ENCODE measurements at places on chromosomes 6 and 20.

GRCh38 chr6:46500382-46500781 is 9.1 kb upstream of the RCAN2 start:
- DNase-seq, result no peak

GRCh38 chr6:125201961-125202729 is 48.6 kb downstream of the TPD52L1 start:
- no peak for DNase-seq

- no peak for DNase-seq
Observed at GRCh38 chr6:13674533-13675190, 37.0 kb downstream of the RANBP9 start.

- DNase-seq, result no peak
Observed at GRCh38 chr6:89509777-89510281, 76.9 kb downstream of the ANKRD6 start.

- DNase-seq, result no peak
Observed at GRCh38 chr6:167233490-167233889, 57.6 kb upstream of the UNC93A start.

DNA sequence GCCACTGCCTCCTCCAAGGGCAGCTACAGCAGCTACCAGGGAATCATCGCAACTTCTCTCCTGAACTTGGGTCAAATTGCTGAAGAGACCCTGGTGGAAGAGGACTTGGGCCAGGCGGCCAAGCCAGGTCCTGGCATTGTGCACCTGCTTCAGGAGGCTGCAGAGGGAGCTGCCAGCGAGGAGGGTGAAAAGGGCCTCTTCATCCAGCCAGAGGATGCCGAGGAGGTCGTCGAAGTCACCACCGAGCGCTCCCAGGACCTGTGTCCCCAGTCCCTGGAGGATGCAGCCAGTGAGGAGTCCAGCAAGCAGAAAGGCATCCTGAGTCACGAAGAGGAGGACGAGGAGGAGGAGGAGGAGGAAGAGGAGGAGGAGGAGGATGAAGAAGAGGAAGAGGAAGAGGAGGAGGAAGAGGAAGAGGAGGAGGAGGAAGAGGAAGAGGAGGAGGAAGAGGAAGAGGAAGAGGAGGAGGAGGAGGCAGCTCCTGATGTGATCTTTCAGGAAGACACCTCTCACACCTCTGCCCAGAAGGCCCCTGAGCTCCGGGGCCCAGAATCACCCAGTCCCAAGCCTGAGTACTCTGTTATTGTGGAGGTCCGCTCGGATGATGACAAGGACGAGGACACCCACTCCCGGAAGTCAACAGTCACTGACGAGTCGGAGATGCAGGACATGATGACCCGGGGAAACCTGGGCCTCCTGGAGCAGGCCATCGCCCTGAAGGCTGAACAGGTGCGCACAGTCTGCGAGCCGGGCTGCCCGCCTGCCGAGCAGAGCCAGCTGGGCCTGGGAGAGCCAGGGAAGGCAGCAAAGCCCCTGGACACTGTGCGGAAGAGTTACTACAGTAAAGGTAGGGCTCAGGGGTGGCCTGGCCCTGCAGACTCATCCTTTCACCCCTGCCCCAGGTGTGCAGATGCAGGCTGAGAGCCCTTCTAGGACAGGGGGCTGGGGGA is 43.7 kb downstream of the MYT1 start:
- DNase-seq, result no peak

DNA sequence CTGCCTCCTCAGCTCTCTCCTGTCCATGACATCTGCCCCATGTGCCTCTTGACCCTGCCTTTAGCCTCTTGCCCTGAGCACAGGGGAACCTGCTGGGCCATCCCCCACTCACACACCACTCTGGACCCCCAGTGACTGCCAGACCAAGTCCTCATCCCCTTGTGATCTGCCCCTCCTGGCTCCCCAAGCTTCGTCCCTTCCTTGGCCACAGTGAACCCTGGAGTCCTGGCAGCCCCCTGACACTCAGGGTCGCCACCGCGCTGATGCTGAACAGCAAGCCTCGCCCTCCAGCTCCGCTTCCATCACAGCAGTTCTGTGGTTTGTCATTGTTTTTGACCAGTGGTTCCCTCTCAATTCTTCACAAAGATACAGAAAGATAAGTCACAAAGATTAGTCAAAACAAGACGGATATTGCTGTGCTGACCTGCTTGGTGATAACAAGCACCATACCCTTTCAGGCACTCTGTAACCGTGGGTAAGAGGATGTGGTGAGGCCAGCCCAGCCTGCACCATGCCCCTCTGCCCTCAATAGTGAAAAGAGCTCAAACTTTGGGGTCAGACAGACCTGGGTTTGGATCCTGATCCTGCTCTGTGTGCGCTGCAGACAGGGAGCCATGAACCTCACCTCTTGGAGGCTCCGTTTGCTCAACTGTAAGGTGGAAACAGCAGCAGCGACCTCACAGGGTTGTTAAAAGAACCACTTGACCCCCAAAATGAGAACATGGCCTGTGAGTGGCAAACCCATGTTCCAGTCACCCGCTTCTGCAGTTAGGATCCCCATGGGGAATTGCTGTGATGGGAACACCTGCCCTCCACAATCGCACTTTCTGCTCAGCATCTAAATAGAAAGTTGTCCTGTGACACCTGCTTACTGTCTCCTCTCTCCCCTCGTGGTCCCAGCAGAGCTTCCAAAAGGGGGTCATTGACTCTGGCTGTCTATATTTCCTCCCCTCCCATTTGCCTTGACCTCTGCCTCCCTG is 114.5 kb downstream of the TOX2 start:
- no peak for DNase-seq

GRCh38 chr6:132612449-132613108 is 11.5 kb downstream of the TAAR2 start:
- DNase-seq, result no peak

GRCh38 chr6:70811788-70812187 is 144.1 kb downstream of the SMAP1 start:
- no peak for DNase-seq

DNA sequence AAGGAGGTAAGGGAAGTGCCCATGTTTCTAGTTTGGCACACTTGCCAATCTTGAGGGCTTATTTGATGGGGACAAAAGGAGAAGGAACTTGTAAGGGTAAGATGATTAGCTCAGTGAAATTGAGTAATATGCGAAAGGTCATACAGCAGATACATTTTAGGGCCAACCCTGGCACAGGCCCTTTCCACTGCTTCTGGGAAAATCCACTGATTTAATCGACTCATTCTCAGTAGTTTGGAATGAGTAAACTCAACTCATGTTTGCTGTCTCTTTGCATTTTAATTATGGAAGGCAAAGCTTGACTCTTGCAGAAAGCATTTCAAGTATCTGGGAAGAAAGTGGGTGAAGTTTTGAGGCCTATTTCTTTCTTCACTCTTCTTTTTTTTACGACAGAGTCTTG is 20.0 kb downstream of the PHF20 start:
- DNase-seq, result no peak

GRCh38 chr6:140007525-140007924 is 633.1 kb upstream of the CITED2 start:
- DNase-seq, result no peak

DNA sequence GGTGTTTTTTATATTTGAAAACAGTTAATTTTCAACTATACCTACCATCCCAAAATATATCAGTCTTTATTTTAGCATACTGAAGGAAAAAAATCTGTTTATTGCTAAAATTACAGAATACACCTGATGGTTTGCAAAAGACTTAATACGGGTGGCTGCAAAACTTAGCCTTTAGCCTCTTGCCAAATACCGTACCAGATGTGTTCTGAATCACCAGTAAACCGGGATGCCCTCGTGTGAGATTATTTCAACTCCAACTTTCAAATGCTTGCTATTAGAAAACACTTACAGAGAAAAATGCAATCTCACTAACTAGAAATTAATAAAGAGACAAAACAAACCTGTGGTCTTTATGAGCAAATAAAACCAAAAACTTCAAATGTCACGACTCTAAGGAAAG is 36.0 kb downstream of the REV3L start:
- no peak for DNase-seq

DNA sequence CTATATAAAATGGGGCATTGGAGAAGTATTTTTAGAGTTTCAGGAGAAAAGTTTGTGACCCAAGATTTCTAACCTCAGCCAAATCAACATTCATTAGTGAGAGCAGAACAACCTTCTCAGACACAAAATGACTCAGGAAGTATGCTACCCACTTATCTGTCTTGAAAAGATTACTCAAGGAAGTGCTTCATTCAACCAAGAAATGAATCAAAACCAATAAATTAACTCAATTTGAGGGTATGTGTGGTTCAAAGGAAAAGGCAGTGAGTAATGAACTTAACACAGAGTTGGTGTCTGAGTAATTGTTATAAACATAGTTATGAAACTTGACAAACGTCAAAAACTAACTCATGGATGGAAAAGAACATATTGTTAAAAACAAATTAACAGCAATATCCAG is 227.6 kb downstream of the HAO1 start:
- DNase-seq, result no peak

- DNase-seq, result no peak
Observed at GRCh38 chr6:83758533-83758932, 49.6 kb upstream of the SNAP91 start.

GRCh38 chr6:111070105-111071005 is 16.9 kb upstream of the SLC16A10 start:
- no peak for DNase-seq

GRCh38 chr6:93177918-93178317 is 241.4 kb downstream of the EPHA7 start:
- no peak for DNase-seq

Data from activated CD8-positive, alpha-beta memory T cell treated with anti-CD3 and anti-CD28 coated beads for 4 hours (primary cell).